SHP77 (cell line): ENCODE measurements at places on chromosomes 1 and 21.

DNA sequence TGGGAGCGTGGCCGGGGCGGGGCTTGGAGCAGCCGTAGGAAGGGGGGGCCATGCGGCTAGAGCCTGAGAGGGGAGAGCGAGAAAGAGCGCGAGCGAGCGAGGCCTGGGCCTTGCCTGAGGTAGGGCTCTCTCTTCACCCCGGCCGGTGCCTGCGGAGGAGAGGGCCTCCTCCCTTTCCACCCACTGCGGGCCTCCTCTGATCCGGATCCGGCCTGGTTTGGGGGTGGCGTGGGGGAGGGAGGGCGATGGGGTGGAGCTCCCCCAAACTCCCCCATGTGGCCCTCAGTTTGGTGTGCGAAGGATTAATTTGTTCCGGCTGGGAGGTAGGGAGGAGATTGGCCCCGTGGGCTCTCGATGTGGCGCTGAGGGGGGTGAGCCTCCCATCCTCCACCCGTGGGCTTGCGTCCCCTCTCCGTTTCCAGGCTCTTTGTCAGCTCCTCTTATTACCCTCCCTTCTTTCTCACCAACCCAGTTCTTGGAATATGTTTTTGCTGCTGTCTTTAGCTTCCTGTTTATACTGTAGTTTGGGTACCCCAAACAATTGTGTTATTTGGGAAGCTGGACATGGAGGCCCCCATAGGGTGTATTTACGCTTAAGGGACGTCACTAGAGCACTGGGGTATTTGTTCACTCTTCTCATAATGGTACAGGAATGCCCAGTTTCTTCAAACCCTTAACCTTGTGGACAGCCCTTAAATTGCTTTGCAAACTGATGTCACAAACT is 685 bp downstream of the UBAP2L start:
- peak; percentile 49 for DNase-seq

DNA sequence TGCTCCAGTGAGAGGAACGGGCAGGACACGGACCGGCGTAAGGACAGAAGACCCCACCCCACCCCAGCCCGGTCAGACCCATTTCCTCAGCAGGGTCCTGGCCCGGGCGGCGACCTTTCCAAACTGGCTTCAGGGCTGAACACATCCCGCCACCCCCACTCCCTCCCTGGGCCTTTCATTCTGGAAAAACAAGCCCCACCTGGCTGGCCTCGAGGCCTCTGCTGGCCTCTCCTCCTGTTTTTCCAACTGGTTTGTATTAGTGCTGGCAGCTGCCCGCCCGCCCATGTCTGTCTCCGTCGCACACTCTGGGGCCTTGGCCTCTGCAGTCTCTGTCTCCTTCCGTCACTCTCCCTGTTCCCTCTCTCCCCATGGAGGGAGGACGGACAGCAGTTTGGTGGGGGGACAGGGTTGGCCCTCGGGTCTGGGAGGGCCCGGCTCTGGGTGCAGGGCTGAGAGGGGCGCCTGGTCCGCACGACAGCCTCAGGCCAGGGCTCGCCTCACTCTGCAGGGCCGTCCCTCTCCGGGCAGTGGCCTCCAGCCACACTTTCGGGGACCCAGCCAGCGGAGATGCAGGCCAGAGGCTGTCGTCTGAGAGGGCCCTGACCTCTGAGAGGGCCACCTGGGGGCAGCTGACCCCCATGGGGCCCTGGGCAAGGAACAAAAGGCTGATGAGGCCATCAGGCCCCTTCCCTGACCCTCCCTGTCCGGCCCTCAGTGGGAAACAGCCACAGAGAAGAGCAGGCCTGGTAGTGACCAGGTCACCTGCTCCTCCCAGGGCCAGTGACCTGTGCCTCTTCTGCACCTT is 1.5 kb upstream of the MXRA8 start:
- DNase-seq: no peak

DNA sequence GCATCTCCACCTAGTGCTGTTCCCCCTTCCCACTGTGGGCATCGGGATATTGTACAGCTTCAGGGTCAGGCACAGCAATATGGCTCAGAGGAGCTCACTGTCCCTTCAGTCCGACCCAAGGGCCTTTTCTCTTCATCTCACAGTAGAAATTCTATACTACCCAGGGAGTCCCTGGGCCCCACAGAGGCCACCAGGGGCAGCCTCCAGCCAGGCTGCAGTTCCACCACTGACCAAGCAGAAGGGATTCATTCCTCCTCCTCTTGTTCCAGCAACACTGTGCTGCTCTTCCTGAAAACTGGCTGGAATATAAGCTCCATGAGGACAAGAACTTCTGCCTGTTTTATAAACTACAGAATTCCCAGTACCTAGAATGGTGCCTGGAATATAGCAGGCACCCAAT is 70.5 kb downstream of the CD34 start:
- no peak for DNase-seq

GRCh38 chr1:40450495-40451237 is 390 bp downstream of the ZFP69B start:
- no peak for DNase-seq

- DNase-seq: peak; percentile 60
Observed at GRCh38 chr1:155175927-155176371, 2.3 kb downstream of the TRIM46 start.

DNA sequence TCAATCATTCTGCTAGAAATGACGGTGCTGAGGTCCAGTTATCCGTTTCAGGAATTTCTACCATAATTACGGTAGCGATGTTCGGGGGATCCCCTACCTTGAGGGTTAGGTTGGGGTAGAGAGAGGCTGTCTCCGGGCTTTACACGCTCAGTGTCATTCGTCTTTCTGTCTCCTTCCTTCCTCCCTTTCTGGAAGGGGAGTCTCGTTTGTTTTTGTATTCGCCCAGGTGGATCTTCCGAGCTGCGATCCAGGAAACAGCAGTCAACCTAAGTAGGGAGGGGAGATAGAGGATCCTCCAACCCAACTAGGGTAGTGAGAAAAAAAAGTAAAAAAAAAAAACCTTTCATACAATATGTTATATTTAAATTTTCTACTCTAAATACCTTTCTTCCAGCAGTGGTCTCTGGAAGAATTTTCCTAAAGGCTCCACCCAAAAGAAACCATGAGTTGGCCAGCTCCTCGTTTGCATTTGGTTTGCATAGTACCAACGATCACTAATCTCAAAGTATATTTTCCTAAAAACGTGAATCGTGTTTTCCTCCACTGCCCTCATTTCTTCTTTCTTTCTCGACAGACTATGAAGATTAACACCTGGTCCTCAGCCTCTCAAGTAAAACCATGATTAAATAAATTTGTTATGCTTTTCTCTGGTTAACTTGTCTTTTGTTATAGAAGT is 611 bp upstream of the PIK3C2B start:
- DNase-seq: no peak

- no peak for DNase-seq
Observed at GRCh38 chr1:26109229-26110164, 2.1 kb upstream of the PDIK1L start.

DNA sequence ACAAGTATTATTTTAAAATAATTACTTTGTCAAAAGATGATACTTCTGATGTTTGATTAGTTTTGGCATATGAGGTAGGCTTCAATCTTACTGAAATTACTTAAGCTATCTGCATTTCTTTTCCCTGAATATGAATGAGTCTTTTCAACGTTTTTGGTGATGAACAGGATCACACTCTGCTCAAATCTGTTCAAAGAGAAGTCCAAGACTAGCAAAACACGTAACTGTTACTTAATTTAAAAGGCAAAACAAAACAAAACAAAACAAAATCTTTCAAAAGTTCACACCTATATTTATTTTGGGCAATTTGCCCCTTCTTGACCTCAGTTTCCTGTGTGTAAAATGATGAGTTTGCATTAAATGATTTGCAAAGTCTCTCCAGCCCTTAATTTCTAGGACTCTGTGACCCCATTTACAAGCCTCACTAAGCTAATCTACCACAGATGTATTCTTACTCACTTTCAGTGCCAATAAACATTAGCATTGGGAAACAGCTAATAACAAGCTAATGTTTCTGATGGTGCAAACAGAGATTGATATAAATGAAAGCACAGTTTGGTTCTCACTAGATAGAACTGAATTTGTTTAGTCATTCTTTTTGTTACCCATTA is 865.4 kb downstream of the LTN1 start:
- no peak for DNase-seq

DNA sequence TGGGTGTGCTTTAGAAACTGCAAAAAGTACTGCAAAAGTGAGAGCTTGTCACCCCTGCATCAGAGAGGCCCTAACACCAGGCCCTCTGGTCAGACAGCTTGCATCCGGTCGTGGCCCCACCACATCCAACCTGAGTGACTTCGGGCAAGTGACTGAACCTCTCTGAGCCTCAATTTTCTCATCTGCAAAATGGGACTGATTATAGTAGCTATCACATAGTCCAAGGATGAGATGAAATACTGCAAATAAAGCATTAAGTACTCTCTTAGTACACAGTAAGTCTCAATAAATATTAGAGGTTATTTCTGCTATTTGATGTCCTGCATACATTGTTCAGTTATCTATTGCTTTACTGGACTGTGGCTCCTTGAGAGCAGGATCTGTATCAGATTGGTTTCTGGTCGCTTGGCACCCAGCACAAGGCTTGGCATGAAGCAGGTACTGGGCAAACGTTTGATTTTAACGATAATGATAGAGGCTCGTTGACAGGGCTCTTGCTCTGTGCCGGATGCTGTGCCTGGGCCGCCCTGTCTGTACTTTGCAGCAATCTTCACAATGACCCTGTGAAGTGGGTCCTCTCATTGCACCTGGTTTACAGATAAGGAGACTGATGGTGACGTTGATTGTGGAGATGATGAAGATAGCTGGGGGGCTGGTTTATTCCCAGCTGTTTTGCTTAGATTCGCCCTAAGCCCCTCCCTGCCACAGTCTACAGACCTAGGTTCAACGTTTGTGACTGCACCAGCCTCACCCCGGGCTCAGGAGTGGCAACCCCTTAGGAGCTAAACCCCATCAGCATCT is 43.6 kb downstream of the RAP1GAP start:
- no peak for DNase-seq

GRCh38 chr1:8525216-8525557 is 207.3 kb downstream of the SLC45A1 start:
- DNase-seq: no peak

DNA sequence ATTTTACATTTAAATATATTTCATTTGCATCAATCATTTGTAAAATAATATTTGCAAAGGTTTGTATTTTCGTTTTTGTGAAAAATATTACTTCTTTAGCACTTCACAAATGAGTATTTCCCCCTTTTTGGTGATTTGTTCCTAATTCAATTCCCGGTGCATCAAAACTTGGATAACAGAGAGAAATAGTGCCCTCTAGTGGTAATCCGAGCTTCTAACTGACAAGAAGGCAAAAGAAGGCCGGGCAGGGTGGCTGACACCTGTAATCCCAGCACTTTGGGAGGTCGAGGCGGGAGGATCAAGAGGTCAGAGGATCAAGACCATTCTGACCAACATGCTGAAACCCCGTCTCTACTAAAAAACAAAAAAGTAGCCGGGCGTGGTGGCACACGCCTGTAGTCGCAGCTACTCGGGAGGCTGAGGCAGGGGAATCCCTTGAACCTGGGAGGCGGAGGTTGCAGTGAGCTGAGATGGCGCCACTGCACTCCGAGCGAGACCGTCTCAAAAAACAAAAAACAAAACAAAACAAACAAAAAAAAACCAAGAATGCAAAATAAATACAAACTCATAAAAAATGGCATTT is 137.7 kb downstream of the COL11A1 start:
- peak; percentile 75 for DNase-seq

DNA sequence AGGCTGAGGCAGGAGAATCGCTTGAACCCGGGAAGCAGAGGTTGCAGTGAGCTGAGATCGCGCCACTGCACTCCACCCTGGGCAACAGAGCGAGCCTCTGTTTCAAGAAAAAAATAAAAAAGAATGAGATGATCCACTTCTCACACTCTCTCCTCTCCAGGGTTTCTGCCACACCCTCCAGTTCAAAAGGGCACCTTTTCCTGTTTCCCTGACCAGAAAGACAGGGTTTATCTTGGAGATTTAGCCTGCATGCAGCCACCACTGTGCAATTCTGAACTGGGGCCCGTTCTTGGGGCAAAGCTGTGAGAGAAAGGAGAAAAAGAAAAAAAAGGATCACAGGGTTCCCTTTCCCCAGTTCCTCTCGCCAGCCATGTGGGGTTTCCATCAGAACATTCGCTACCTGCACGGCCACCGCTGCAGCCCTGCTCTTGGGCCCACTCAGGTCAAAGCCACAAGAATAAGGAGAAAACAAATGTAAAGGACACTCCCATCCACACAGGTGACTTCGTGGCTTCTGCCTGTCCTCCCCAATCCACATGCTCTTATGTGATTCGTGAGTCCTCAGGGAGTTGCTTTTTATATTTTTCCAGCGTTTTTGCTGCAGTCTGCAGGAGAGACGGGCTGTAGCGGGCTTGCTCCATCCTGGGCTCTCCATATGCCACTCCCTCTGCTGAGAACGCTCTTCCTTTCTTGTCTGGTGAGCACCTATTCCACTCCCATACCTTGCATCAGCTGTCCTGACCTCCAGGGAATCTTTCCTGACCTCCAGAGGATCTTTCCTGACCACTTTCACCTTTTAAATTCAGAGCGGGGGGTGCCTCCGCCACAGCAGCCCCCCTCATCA is 26.4 kb downstream of the GNG4 start:
- no peak for DNase-seq

- DNase-seq: no peak
Observed at GRCh38 chr1:227846265-227846858, 30.9 kb downstream of the PRSS38 start.

DNA sequence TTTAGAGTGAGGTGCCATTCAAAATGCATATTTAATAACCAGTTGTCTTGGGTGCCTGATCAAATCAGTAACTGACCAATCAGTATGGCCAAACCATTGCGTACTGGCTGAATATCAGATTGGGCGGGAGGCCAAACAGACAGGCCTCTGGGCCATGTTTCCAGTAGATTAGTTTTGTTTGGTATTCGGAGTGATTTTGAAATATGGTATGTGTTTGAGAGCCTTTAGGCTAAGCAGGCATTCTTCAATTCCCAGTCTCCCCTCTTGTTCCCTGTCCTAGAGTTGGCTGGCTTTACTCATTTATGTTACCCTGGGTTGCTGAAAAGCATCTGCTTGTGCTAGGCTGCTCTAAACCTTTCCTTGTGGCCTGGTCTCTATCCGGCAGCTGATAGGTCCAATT is 80.1 kb downstream of the BACH1 start:
- DNase-seq: no peak

DNA sequence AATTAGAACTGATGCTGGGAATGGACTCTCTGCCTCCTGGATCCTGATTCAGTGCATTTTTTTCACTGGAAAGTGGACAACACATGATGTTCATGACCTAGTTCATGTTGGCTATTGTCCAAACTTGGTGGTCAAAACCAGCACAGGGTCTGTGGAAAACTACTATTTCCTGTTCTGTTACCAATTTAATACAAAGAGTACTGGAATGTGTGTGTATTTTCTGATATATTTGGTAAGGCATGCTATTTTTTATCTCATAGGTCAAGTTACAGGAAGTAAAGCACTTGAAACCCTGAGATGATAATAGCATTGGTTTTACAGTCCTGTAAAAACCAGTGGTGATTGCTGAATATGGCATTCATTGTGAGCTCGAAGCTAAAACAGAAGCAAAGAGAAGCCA is 89.9 kb downstream of the SGIP1 start:
- DNase-seq: no peak
